ENCODE measurements at places on chromosomes 2 and 18.

GRCh38 chr2:101951296-101951695 is 40.5 kb upstream of the IL1R2 start:
- DNase-seq: no peak

GRCh38 chr2:134583462-134583861 is 135.3 kb downstream of the TMEM163 start:
- DNase-seq: no peak

- DNase-seq: no peak
Measured at GRCh38 chr18:68962623-68963022, 164.7 kb downstream of the CCDC102B start.

- no peak for DNase-seq
Measured at GRCh38 chr18:38930881-38931753, 1365.5 kb upstream of the CELF4 start.

DNA sequence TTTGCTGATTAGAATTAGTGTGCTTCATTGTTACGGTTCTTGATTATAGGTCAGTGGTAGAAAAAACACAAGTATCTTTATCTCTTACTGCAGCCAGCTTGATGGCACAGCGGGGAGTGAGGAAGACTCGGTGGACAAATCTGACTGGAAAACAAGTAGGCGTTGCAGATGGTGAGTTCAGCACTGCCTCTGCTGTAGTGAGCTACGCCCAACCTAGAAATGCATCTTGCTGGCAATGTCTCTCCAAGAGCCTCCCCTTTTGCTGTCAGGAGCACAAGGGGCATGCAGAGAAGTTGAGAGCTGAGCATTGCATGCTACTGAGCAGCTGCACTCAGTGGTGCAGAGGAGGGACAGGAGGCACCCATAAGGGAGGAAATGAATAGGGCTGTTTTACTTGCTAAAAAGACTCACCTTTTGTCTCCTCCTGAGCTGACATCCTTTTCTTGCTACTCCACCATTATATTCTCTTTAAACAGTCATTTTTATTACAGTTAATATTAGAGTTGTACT is 977.3 kb upstream of the ACVR2A start:
- DNase-seq: no peak

DNA sequence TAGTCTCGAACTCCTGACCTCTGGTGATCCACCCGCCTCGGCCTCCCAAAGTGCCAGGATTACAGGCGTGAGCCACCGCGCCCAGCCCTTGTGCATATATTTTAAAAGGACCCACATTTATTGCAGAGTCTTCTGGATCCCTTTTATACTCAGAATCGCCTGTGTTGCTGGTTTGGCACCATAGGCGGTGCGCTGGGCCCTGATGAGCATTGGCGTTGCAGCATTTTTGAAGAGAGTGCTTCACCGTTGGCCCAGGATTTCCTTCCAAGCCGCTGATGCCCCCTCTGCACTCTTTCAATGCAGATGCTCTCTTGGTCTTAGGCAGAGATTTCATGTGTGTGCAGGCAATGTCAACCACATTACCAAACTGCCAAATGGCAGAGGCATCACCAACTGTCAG is 13.5 kb upstream of the TFCP2L1 start:
- no peak for DNase-seq

- DNase-seq: no peak
Measured at GRCh38 chr2:8884812-8885211, 47.4 kb upstream of the KIDINS220 start.

- no peak for DNase-seq
Measured at GRCh38 chr2:65326276-65326675, 98.6 kb downstream of the ACTR2 start.

- DNase-seq: no peak
Measured at GRCh38 chr2:128646691-128647090, 328.0 kb upstream of the HS6ST1 start.

- no peak for DNase-seq
Measured at GRCh38 chr2:229409751-229410181, 138.7 kb upstream of the PID1 start.

- no peak for DNase-seq
Measured at GRCh38 chr18:32391126-32391525, 79.6 kb downstream of the GAREM1 start.

GRCh38 chr2:151067658-151068369 is 193.8 kb downstream of the RBM43 start:
- DNase-seq: no peak

DNA sequence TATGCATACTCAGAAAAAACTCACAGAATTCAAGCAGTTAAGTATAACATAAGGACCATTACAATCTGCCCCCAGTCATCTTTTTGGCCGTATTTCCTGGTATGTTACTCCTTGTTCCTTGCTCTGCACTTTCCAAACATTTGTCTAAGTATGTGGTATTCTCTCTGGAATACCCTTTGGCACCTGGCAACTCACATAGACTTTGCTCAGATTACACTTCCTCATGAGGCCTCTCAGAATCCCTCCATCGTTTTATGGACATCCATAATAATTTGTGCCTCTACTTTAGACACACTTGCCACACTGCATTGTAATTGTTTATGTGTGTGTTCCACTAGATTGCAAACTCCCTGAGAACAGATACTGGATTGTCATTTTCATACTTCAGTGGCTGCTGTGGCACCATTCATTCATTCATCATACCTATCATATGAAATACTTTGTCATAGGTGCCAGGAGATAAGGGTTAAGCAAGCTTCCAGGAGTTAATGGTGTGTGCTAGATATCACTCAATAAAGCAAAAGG is 84.0 kb downstream of the HIBCH start:
- DNase-seq: no peak

DNA sequence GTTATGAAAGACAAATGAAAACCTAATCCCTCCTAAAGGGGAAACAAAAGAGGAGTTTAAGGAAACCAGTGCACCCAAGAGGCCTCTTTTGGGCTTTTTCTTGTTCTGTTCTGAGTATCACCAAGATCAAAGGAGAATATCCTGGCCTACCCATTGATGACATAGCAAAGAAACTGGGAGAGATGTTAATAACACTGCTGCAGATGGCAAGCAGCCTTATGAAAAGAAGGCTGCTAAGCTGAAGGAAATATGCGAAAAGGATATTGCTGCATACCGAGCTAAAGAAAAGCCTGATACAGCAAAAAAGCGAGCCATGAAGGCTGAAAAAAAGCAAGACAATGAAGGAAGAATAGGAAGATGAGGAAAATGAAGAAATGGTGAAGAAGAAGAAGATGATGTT is 23.6 kb upstream of the STAT4 start:
- no peak for DNase-seq

- DNase-seq: no peak
Measured at GRCh38 chr18:67381608-67382150, 134.8 kb downstream of the DSEL start.

DNA sequence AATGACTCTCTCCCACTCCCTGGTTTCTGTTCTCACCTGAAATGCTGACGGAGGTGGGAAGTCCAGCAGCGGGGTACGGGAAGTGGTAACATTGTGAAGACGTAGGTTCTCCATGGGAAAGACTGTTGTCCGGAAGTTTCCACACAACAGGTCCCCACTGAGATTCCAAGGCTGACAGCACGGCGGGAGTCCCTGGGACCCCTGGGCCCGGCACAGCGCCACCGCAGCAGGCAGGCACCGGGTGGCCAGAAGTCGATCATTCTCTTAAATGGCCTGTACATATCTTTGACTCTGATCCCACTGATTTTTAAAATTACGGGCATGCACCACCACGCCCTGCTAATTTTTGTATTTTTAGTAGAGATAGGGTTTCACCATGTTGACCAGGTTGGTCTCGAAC is 201.0 kb upstream of the SALL3 start:
- no peak for DNase-seq

- no peak for DNase-seq
Measured at GRCh38 chr2:23449831-23450331, 64.9 kb downstream of the KLHL29 start.

- no peak for DNase-seq
Measured at GRCh38 chr2:228614741-228615140, 433.3 kb upstream of the SPHKAP start.

DNA sequence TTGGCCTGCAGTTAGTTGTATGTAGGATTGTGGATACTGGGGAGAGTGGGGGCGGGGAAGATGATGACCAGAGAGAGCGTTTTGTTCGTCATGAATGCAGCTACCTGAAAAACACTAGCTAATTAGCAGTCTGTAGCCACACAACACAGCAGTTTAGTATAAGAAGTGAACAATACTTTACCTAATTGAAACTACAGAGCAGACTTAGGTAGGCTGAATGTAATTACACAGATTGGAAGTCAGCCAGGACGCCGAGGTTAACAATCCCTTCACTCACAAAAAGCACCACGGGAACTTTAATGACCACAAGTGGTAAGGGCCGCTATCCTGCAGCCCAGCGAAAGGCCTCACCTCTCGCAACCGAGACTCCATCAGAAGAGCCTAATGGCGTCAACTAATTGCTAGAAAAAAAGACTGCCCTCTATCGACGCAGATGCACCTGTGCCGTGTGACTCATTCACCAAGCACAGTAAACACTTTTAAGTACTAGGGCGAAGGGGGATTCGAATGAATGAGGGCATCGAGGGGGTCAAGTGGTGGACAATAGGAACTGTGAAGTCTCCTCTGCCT is 591.0 kb downstream of the ARHGAP15 start:
- DNase-seq: no peak

DNA sequence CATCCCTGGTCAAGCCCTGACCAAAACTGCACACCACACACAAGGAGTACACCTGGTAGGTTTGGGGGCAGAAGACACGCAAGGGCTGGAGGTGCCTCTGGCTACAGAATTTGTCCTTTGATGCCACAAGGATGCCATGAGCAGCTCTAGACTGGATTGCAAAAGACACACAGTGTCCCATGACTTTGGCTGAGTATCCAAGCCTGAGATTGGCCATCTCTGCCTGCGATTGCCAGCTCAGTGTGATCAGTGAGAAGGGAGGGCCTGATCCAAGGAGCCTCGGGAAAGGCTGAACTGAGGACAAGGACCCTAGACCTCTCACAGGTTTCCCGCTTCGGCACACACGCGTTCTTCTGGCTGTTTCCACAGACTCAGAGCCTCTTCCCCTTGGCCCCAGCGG is 60.0 kb upstream of the FOSL2 start:
- DNase-seq: no peak

DNA sequence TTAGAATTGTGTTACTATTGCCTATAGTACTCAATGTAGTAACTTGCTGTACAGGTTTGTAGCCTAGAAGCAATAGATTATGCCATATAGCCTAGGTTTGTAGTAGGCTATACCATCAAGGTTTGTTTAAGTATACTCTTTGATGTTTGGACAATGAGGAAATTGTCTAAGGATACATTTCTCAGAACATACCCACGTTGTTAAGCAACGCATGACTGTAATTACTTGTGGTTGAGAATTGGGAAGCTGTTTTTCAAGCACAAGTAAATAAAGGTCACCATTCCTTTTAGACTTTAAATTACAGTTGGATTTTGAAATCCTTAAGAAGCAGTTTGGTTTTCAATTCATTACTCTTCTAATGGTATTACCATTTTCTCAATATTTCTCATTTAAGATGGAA is 89.8 kb upstream of the KCNH7 start:
- no peak for DNase-seq

DNA sequence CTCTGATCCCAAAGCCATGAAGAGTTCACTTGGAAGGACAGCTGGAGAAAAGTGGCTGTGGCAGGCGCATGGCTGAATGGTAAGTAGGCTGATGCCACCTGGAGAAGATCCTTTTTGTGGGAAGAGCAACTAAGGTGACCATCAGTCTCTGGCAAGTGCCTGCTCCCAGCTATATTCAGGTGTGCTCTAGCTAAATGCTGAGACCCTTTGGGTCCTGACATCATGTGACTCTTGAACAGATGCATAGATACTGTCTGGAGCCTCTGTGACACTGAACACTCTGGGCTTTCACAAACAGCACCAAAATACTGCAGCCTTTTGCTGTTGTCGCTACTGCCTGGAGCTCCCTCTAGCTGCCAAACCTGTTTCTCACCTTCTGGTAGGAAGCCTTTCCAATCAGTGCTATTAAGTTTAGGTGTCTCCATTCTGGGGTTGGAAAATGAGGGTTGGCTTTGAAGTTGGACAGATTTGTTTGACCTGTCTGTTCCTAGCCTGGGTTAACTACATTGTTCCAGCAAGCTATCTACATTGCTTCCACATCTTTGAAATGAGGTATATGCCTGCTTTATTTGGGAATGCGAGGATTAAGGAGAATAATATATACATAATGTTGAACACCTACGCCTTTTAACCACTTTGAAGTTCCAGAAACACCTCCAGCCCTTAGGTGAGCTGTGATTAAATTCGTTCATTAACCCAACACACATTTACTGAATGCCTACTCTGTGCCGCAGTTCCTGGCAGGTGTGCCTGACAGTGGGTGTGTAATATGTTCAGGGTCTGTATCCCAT is 3.1 kb downstream of the EGR4 start:
- no peak for DNase-seq

GRCh38 chr2:123840016-123840415 is 185.1 kb upstream of the CNTNAP5 start:
- DNase-seq: no peak

DNA sequence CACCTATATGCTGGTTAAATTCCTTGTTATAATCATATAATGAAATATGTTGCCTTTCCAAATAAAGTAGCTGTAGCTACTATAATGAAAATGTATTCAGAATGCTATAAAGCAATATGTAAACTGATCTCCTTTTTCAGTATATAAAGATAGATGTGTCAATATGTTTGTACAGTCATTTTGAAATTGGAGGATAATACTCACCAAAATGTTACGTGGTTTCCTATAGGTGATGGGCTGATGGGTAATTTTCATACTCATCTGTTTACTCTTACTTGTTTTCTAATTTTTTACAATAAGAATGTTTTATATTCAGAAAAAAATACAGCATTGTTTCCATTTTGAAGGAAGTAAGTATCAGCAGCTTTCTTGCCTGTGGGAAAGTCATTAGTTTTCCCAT is 70.2 kb downstream of the PRKRA start:
- no peak for DNase-seq

GRCh38 chr2:52897511-52898044 is 870.0 kb upstream of the CHAC2 start:
- DNase-seq: no peak

GRCh38 chr2:179965291-179966258 is 41.5 kb downstream of the CWC22 start:
- no peak for DNase-seq

DNA sequence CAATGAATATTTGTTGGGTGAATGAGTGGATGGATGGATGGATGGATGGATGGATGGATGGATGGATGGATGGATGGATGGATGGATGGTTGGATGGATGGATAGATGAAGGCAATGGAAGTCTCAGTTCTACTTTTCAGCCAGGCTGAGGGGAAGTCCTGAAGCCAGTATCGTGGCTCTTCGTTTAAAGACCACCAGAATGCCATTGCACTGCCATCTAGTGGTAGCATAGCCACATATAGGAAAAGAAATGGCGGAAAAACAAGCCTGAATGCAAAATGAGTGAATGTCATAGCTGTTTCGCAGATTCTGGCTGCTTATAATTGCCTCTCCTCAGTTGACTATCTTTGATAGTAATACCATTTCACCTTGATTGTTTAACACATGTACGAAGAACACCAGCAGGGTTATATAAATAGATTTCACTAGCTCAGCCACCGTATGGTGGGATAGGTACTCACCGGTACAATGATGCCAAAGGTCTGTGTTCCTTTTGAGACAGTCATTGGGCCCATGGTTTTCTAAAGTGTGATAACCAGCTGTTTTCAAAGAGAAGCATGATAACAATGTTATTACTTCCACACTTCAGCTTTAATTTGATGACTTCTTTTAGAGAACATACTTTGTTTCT is 62.3 kb upstream of the GREB1L start:
- DNase-seq: no peak

GRCh38 chr18:26262156-26262555 is 35.9 kb downstream of the TAF4B start:
- no peak for DNase-seq

- DNase-seq: no peak
Measured at GRCh38 chr2:168449419-168449818, 6.7 kb upstream of the CERS6 start.

Measured in stimulated activated CD4-positive, alpha-beta T cell treated with anti-CD3 and anti-CD28 coated beads, Interleukin-15, amount 100 ng/mL, for 1 hour (primary cell).